Stimulated activated effector memory CD8-positive, alpha-beta T cell treated with anti-CD3 and anti-CD28 coated beads, Interleukin-12 subunit alpha, Interleukin-12 subunit beta, amount 100 ng/mL, for 72 hours (primary cell): ENCODE measurements at places on chromosomes 3 and 15.

GRCh38 chr3:53187430-53187829 lies 26.4 kb downstream of the PRKCD start:
- DNase-seq = no peak

GRCh38 chr15:45187578-45187893 lies 230 bp downstream of the SHF start:
- DNase-seq = no peak

DNA sequence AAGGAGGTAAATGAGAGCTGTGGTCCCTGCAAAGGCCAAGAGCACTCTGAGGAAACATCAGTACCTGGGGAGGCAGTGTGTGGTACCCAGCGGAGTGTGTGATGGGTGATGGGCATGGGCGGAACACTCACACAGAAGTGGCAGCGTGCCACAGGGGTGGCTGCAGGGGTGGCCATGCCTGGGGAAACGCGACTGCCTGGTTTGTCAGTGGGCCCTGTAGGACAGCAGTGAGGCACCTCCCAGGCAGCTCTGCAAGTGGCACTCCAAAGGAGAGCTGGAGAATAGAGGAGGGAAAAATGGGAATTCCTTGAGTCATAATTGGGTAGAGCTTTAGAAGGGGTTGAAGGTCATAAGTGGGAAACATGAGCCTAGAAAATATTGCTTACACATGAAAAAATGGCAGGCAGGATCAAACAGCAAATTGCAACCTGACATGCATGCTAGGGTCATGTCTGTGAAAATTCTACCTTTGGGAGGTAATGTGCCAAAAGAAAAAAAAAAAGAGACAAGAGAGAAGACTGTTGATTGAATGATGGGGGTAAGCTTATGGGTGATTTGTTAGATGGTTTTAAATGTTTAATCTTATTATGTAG lies 138.4 kb downstream of the RPLP1 start:
- no peak for DNase-seq

DNA sequence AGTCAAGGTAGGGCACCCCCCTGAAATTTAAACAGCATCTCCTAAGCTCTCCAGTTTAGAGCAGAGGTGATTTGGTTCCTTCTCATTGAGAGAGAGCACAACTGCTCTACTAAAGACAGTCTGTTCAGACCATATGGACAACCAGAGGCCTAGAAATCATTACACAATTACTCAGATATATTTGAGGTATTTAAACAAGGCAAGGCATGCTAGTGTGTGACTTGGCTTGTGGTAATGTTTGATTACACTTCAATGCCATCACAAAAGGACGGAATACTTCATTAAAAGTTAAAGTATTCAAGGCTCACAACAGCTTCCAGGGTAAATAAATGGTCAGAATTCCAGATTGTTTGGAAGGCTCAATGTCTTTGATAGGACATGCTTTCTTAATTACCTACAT lies 110.2 kb downstream of the LRTM1 start:
- no peak for DNase-seq

GRCh38 chr3:122932251-122932967 lies 95.2 kb downstream of the SEMA5B start:
- no peak for DNase-seq

GRCh38 chr15:73631915-73632669 lies 1.1 kb downstream of the NPTN start:
- no peak for DNase-seq

DNA sequence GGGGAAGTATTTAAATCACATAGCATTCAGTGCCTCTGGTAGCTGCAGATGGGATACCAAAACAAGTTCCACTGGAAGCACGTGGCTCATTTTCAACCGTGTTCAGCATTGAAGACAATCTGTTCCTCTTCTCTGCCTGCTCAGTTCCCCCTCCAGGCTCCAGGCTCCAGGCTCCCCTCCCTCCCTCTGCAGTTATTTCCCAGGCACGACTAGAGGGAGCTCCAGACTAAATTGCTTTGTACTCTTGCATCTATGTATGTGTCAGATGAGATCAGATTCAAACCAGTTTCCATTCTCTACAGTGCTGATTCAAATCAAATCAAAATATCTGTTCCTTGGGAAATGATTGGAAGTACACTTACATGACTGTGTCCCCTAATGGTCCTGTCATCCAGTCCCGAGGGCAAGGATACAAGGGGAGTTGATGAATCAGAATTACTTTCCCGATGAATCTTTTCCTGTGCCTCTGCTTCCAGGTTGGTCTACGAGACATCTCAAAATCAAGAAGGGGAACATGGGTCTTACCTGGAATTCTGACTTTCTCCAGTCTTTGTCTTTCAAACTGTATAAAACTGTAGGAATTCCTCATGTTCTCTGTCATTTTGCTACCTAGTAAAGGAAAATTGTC lies 600.5 kb downstream of the EDEM1 start:
- no peak for DNase-seq

DNA sequence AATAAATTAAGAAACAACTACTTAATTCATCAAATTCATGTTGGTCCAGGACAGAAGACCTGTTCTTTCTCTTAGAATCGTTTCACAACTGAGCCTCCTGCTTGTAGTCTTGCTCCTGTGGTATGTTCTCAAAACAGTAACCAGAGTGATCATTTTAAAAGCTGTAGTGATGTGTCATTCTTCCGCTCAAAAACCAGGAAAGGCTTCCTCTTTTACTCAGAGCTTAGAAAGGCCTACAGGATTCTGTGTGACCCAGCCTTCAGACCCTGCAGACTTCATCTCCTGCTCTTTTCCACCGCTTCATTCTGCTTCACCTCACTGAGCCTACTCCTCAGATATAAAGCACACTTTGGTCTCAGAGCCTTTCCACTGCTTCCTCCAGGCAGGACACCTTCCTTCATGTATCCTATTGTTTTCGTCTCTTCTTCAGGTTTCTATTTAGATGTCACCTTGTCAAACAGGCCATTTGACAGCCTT lies 22.7 kb downstream of the ST6GAL1 start:
- DNase-seq = no peak

- DNase-seq = no peak
Observed at GRCh38 chr3:150135287-150135721, 164.6 kb upstream of the PFN2 start.

DNA sequence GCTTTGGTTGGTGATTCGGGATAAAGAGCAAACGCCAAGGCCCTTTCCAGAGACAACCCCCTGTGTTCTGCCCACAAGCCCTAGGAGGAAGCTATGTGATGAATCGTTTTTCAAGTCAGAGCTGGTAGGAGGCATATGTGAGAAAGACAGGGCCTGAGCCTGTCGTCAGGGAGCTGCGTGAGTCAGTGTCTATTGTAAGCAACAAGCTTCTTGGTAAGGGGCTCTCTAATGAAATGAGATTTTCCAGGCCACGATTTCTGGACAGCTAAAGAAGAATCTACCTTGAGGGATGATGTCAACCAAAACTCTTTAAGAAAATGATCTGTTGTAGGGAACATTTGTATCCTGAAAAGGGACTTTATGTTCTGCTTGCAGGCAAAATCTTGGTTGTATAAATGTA lies 318.9 kb upstream of the IL12A start:
- DNase-seq = no peak

GRCh38 chr15:34754171-34754601 lies 612 bp downstream of the GJD2 start:
- DNase-seq = no peak

- no peak for DNase-seq
Observed at GRCh38 chr15:87145696-87146095, 1066.0 kb downstream of the AGBL1 start.

DNA sequence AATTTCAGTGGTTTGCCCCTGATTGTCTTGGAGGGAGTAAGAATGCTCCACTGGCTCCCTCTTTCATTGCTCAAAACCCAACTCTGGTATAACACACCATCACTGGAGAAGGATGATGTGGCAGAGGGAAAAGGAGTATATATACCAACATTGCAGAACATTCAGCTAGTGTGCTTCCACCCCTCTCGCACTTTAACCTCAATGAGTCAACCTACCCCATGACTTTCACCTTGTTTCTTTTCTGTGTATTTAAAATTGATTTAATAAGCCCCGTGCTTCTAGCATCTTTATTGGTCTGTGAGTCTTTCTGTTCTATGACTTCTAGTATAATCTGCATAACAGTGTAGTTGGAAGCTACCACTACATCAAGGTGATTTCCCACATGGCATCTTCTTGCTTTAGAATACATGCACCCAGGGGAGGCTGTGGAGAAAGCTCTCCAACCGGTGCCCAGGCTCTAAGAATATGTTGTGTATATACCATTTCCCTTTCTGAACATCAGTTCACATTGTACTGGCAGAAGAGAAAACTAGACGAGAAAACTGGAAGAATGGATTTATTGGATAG lies 595.1 kb upstream of the TGFBR2 start:
- DNase-seq = no peak

DNA sequence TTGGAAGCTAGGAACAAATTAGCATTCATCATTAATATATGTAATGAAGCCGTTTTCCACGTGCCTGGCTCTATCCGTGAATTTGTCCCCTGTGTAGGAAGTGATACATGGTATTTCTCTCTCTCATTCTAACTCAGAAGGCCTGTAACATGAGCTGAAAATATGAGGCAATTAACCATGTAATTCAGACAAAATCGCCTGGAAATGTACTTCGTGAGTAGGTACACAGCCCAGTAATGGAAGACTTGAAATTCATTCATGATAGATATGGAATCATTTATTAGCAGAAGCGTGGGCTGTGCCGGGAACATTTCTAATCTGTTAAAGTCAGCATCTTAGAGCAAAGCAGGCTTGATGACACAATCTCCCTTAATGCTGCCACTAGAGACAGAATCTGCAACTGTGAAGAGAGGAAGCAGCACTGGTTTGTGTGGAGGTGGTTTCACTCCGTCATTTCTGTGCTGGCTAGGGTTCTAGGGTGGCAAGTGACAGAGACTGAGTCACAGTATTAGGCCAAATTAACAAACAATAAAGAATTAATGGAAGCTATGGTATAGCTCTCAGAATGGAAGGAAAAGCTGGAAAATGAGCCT lies 225.0 kb upstream of the PROK2 start:
- DNase-seq = no peak

GRCh38 chr15:96027501-96027900 lies 303.0 kb upstream of the NR2F2 start:
- DNase-seq = no peak

DNA sequence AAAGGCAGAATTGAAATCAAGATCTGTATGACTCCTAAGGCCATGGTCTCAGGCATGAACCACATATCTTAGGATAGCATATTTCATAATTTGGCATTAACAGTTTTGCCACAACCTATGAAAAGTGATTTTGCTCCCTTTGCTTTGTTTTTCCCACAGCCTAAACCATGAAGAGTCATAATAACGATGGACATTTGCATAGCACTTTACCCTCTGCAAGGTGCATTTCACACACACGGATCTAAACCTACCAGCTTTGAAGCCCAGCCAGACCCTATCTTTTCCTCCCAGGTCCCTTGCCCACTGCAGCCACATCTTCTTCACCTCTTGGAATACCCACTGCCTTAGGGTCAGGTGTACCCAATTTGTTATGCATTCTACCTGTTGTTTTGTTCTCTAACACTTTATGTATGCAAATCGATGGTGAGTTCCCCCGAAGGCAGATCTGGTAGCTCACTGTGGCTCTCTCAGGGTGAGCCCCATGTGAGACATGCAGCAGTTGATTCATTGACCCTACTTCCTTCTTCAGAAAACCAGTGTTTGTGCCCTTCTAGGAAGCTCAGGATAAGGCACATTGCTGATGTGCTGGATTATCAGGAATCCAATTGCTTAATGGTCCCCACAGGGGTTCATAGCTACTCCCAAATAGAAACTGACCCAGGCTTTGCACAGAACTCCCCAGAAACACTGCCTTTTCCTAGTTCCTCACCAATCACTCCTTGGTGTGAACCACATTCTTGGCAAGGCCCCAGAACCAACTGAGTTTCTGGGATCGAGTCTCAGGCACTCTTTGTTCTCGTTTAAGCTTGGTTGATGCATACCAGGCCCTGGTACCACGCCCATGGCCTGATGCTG lies 8.7 kb downstream of the ARHGAP31 start:
- no peak for DNase-seq

DNA sequence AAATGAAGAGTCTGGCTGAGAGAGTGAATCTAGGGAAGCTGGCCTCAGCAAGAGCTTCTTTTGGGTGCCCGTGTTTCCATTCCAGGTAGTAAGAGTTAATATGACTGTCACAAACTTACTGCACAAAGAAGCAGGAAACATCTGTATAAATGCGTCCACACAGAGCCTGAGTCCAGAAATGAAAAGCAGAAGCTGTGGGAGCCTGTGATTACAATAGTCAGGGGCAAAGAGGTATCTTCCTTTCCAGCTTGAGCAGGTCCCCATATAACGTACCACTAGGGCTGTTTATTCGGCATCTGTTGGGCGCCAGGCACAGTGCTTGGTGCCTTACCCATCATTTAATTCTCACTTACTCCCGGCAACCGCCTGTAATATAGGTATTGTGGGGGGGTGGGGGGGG lies 40.5 kb upstream of the B3GNT5 start:
- no peak for DNase-seq

DNA sequence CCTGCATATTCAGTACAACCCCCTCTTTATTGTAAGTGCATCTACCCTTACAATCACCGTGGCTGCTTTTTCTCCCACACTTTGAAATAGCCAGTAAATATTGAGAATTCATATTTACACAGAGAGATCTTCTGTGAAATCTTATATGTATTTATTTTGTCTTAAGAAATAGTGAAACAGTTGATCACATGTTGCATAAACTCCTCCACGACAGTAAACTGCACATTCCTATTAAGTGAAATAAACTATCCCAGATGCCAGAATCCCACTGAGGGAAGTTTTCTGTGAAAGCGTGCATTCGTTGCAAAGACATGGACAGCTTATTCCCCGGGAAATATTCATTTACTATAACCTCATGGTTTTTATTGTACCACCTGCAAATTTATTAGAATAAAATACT lies 796.0 kb downstream of the ROBO2 start:
- DNase-seq = no peak

DNA sequence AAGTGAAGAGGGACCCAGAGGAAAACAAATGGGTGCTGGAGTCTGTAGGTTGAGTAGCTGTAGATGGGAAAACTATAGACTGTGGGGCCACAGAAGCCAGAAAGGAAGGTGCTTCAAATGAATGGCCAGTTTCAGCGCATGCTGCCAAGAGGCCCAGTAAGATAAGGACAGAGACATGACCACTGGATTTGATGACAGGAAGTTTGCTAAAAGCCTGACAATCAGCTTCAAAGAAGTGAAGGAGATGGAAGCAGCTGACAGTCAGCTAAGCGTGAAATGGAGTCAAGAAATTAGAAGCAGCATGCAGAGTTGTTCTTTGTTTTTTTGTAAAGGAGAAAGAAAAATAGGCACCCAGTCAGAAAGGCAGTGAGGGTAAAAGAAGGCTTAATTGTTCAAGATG lies 24.9 kb downstream of the TXNRD3 start:
- no peak for DNase-seq

DNA sequence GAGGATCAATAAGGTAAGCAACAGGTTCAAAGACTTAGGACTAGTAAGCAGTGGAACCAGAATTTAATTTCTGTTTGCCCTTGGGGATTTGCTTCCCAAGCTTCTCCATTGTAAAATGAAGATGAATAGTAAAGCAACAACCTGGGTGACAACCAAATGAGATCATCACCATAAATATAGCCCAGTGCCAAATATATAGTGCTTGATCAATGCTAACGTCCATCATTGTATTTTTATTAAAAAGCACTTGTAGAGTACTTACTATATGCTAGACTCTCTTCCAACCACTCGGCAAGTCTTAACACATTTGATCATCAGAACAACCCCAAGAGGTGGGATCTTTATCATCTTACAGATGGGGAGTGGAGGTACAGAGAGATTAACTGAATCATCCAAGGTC lies 51.5 kb upstream of the NMNAT3 start:
- DNase-seq = no peak
